Effector memory CD8-positive, alpha-beta T cell (primary cell): ENCODE measurements at places on chromosomes 12 and 14.

DNA sequence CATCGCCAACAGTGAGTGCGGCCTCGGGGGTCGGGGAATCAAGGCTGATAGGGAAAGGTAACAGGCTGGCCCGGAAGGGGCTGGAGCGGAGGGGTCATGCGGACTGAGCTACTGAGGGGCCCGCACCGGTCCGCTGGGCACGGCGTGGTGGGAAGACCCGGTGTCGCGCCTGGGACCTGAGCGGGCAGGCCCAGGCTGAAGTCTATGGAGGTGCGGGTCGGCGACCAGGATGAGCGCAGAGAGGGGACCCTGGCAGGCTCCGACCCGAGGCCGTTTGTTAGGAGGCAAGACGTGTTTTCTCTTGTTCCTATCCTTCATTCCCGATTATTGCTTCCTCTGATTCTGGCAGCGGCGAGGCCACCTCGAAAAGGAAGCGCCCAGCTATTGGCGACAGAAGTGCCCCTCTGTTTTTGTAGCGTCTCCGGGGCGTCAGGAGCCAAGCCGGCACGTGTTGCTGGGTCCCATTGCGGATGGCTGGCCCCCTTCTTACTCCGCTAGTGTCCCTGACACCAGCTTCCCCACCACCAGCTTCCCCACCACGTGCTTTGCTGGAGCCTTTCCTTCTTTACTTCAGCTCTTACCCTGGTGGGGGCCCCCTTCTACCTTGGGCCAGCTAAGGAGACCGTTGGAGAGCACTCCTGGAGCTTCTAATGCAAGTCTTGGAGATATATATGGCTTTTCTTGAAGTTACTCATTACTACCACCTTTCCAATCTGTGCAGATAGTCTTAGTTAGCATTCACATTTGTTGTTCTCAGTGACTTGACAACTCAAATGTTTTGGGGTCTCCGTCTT lies 653 bp downstream of the PA2G4 start:
- DNase-seq, result no peak
- H3K27me3 ChIP-seq, result no peaks in the 10 kb centered on the region
- H3K27ac ChIP-seq, result peak overlapping the region; percentile 94
- peaks cover 48% of the 10 kb centered on the region for H3K36me3 ChIP-seq

DNA sequence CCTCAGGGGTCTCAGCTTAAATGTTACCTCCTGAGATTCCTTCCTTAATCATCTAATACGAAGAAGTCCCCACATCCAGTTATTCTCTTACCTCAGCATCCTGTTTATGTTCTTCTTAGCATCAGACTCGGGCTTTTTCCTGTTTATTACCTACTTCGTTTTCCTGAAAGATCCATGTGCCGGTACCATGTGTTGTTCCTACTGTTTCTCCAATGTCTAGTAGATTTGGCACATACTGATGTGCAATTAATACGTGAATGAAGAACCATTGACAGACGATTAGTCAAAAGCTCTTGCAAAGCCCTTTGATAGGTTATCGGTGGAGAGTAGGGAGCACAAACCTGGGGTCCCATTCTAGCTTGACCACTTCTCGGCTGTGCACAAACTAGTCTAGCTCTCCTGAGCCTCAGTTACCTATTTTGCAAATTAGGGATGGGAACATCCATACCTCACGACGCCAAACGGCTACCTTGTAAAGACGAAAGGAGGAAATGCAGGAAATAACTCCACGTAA lies 735 bp upstream of the MAPKAPK5 start:
- peak overlapping the region; percentile 99 for H3K27ac ChIP-seq
- H3K36me3 ChIP-seq, result peaks cover 37% of the 10 kb centered on the region
- DNase-seq, result no peak

- H3K4me1 ChIP-seq, result peaks cover 82% of the 10 kb centered on the region
- no peaks in the 10 kb centered on the region for H3K27me3 ChIP-seq
- peak overlapping the region; percentile 95 for H3K27ac ChIP-seq
- peak overlapping the region; percentile 29 for H3K4me3 ChIP-seq
Observed at GRCh38 chr14:61467296-61467695, 145.9 kb downstream of the PRKCH start.

- H3K4me3 ChIP-seq, result no peak overlapping the region
- H3K36me3 ChIP-seq, result peaks cover 5% of the 10 kb centered on the region
- H3K4me1 ChIP-seq, result no peaks in the 10 kb centered on the region
- H3K27ac ChIP-seq, result no peak overlapping the region
- no peak for DNase-seq
- H3K27me3 ChIP-seq, result peaks cover 11% of the 10 kb centered on the region
Observed at GRCh38 chr12:109666068-109666467, 47.6 kb upstream of the FAM222A start.

DNA sequence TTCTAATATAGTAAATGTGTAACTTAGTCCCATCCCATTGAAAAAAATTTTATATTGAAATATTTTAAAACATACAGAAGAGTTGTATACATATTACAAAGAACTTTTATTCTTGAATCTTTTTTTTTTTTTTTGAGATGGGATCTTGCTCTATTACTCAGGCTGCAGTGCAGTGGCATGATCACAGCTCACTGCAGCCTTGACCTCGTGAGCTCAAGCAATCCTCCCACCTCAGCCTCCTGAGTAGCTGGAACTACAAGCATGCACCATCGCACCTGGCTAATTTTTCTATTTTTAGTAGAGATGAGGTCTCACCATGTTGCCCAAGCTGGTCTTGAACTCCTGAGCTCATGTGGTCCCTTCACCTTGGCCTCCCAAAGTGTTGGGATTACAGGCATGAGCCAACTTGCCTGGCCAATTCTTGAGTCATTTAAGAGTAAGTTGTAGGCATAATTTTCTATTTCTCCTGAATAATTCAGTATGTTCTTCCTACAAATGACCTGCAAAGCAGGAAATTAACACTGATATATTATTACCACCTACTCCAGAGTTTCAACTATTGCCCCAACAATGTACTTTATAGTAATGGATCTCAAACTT lies 153.0 kb upstream of the BMP4 start:
- no peaks in the 10 kb centered on the region for H3K27me3 ChIP-seq
- H3K36me3 ChIP-seq, result no peaks in the 10 kb centered on the region
- no peak for DNase-seq
- H3K4me3 ChIP-seq, result no peak overlapping the region
- H3K27ac ChIP-seq, result no peak overlapping the region

DNA sequence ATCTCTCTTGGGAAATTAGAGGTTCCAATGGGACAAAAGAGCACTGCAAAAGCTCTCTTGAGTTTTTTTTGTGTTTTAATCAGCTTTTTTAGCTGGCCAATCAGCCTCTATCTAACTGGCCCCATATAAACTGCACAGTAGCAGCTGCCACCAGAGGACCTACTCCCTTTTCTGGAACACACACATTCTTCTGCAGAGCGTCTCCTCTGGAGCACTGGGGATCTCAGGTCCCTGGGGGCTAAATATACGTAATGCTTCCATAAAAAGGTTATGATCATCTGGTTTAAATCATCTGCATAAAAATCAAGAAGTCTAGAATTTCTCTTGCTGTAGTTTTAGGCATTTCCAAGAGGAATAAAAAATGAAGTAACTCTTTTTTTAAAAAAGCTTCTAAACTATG lies 32.3 kb downstream of the TSPAN8 start:
- H3K36me3 ChIP-seq, result no peaks in the 10 kb centered on the region
- H3K27me3 ChIP-seq, result no peaks in the 10 kb centered on the region
- H3K27ac ChIP-seq, result no peak overlapping the region
- H3K4me3 ChIP-seq, result no peak overlapping the region
- no peaks in the 10 kb centered on the region for H3K4me1 ChIP-seq

DNA sequence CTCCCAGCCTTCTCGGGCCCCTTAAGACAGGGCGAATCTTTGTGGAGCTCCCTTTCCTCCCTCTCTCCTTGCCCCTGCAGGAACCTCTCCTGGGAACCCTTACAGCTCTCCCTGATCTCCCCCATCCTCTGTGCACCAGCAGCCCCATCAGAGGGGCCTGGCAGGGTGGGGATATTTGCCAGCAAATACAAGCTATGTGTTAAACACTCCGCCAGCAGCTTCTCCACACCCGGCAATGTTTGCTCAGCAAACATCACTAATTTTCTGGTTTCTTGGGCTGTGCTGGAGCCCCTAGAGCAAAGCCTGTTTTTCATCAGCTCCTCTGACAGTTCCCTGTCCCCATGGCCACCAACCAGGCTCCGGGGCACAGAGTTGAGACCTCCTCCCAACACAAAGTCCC lies 147.5 kb upstream of the LHX5 start:
- peaks cover 46% of the 10 kb centered on the region for H3K27me3 ChIP-seq
- H3K4me3 ChIP-seq, result no peak overlapping the region
- no peak for DNase-seq

DNA sequence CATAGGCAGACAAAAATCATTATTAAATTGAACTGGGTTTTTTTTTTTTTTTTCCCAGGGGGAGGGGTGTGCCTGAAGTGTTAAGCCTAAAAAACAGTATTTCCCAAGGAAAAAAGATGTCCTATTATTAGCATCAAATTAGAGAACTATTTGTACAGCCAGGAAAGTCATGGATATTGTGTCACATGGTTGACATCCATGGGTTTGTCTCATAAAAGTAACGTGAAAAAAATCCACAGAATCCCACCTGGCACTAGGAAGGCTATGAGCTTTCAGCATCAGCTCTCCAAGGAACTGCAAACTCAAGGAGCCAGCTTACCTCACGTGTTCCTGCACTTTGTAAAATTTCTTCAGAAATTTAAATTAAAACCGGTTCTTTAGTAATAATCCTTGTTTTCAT lies 69.1 kb upstream of the EGLN3 start:
- H3K36me3 ChIP-seq, result no peaks in the 10 kb centered on the region
- H3K27me3 ChIP-seq, result no peaks in the 10 kb centered on the region
- H3K4me1 ChIP-seq, result peaks cover 3% of the 10 kb centered on the region
- H3K4me3 ChIP-seq, result no peak overlapping the region

GRCh38 chr12:51522696-51523095 lies 68.3 kb upstream of the SCN8A start:
- H3K27ac ChIP-seq, result no peak overlapping the region
- DNase-seq, result no peak
- H3K27me3 ChIP-seq, result no peaks in the 10 kb centered on the region
- H3K4me3 ChIP-seq, result no peak overlapping the region

DNA sequence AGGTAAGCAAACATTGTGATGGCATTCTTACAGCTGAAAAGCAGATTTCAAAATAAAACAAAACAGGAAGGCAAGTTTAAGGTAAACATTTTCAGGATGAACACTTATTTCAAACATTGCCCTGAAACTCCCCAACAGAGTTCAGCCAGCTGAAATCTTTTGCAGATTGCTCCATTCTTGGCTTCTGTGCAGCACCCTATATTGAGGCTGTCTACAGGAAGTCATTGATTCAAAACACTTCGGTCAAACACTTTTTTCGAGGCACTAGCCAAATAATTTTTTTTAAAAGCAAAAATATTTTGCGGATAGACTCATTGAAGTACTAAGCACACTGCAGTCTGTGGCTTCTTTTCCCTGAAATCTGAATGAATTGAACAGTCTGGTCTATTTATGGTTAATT lies 318.1 kb upstream of the PDE3A start:
- no peaks in the 10 kb centered on the region for H3K27me3 ChIP-seq
- no peaks in the 10 kb centered on the region for H3K36me3 ChIP-seq
- H3K27ac ChIP-seq, result no peak overlapping the region
- H3K4me3 ChIP-seq, result no peak overlapping the region
- no peaks in the 10 kb centered on the region for H3K4me1 ChIP-seq

DNA sequence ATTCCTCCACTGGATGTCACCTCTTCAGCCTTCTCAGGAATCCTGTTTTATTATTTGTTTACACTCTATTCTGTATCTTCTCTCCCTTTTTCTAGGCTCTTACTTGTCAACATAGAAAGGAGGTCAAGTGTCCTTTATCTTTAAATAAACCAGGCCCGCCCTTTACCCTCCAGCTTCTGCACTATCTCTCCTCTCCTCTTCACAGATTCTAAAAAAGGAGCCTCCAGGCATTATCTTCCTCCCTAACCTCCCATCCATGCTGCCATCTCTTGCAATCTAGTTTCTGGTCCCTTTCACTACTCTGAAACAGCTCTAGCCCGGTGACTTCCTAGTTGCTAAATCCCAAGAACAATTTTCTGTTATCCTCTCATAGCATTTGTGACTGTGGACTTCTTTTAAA lies 24.1 kb upstream of the ARID2 start:
- H3K4me1 ChIP-seq, result no peaks in the 10 kb centered on the region
- H3K27ac ChIP-seq, result no peak overlapping the region
- no peaks in the 10 kb centered on the region for H3K36me3 ChIP-seq
- no peaks in the 10 kb centered on the region for H3K27me3 ChIP-seq
- H3K4me3 ChIP-seq, result no peak overlapping the region
